ENCODE measurements at places on chromosomes 4 and X.

- no peak for DNase-seq
Measured at GRCh38 chr4:176636292-176636691, 156.4 kb downstream of the VEGFC start.

DNA sequence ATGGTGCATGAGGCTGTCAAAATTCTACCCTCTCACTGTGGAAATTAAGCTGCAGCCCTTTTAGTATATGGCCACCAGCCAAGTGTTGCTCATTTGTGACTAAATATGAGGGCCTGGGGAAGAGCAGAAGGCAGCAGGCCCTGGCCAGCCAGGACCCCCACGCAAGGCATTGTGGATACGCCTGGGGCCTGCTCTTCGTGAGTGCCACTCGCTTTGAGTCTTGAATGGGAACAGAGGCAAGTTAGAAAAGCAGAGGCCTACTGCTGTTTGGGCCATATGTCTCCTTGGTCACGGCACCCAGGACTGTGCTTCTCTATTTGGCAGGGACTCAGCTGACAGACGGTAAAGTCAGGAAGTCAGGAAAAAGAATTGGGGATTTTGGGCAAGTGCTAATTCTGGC lies 10.9 kb downstream of the RTL5 start:
- DNase-seq: no peak

DNA sequence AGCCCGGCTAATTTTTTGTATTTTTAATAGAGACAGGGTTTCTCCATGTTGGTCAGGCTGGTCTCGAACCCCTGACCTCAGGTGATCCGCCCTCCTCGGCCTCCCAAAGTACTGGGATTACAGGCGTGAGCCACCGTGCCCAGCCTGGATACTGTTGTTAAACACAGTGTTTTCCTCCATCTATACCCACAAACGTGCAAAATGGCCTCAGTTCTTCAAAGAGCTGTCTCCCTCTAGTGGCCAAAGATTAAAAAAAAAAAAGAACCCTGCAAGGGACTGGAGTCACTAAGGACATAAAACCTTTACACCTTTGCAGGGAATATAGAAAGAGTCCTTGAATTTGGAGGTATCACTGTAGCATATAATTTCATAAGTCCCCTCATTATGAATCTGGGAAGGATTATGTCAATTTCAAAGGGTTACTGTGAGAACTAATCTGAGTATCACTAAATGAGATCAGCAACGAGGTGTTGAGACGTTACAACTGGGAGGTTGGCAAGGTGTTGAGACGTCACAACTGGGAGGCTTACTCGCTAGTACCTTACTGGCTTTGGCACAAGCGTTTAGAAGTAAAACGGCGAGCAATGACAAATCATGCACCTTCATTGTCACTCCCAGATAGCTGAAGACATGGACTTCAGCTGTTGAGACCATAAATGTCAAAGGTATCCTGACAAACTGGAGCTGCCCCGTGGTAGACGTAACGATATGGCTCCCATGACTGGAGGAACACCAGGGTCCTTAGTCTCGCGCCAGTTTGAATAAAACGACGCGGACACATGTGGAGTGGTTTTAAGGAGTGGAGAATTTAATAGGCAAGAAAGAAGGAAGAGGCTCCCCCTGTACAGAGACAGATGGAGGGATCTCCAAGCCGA lies 33.4 kb upstream of the ENPP6 start:
- DNase-seq: peak; percentile 11

DNA sequence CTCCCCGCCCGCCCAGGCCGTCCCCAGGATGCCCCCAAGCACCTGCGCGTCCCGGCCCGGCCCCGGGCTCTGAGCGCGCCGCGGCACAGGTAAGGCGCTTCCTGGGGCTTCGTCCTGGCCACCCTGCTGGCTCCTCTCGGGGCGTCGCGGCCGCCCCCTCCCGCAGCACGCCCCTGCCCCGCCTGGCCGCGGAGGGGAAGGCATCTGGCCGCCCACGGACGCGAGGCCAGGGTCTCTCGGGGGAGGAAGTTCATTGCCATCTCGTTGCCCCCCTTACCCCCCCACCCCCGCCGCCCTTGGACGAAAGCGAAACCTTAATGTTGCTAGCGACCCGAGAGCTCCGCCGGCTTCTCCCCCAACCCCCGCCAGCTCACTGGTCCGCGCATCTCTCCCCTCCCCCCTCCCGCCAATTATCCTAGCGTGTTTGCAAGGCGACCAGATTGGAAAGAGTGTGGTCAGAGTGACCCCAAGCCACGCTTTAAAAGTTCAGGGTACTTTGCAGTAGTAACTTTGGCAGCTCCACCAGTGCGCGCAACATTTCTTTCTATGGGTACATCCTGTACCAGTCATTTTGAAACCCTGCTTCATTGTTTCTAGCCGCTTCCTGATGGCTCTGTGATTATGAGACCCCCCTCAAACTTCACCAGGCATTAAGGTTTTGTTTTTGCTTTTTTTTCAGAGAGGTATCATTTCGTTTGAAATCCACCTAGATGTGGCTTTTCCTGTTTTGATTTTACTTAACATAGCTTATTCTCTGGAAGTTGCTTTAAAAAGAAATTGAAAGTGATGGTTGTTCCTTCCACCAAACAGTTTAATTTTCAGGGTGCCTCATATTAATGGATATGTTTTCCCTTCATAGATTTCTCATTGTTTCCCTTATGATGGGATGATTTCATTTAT lies 626 bp downstream of the TBC1D1 start:
- DNase-seq: no peak

DNA sequence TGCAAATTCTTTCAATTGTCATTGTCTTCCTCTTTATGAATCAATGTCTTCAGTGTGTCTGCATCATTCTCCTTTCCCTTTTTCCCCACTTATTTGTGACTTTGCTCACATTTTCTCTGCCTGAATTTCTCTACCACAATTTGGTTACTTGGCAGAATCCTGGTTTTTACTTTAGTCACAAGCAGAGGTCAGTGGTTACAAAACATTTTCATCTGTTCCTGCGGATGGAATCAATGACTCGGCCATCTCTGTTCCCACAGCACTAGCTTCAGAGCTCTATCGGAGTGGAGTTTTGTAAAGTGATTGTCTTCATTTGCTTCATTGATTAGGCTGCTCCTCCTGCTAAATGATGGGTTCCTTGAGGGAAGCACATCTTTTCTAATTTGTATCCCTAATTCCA lies 501.3 kb upstream of the AADAT start:
- no peak for DNase-seq

- DNase-seq: no peak
Measured at GRCh38 chrX:37786624-37787422, 7.0 kb downstream of the CYBB start.
